ENCODE measurements at places on chromosomes 2 and 18.

- DNase-seq = no peak
Observed at GRCh38 chr2:72994282-72994990, 77.1 kb downstream of the SFXN5 start.

DNA sequence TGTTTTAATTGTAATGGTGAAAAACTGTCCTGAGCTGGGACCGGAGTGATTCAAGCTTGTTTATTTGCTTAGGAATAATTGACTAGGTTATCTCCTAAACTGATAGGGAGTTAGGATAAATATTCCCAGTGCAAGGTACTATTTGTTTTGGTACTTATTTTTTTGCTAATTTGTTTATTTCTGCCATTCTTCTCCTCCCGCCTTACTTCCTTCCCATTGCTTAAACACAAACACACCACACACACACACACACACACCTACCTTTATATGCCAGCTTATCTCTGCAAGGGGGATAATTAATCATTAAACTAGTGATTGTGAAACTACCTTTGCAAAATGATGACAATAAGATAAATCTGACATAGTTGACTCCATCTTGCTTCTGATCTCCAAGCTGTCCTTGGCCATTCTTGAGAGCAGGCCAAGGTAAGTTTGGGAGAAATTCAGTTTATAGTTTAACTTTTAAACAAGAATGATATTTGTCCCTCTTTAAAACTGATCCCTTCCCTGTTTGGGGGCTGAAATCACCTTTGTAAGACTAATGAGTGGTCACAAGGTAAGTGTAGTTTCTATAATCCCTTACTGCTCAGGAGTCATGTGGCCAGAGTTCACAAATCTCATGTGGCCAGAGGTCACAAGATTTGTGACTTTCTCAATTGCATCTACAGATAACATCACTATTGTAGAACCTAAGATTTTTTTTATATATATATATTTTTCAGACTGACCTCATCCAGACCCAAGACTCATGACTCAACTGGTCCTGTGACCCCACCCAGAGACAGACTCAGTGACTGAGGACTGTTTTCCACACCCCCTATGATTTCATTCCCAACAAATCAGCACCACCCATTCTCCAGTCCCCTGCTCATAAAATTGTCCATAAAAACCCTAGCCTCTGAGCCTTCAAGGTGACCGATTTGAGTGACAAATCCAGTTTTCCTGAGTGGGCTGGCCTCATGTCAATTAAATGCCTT, 83.1 kb upstream of the LRRTM4 start:
- DNase-seq = no peak

DNA sequence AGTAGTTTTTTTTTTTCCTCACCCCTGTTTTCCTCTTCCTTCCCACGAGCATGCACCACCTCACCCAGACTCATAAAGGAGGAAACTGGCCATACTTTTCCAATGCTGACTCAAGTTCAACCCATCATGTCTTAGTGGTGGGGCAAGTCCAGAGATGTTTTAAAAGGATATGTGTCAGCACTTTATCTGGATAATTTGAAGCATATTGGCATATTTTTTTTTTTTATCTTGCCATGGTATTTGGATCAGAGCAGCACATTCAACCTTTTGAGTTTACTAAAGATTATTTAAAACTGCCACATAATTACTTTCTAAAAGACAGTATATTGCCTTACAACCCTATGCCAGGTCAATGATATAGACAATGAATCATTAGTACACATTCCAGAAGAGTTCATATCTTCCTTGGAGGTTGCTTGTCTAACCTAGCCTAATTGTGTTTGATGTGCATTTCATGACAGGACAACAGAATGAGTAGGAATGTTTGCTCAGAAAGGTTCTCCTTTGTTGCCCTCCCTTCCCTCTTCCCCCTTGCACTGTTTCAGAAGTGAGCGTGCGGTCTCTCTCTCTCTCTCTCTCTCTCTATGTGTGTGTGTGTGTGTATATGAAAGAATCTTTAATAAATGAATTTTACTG, 950.7 kb upstream of the FAM98A start:
- DNase-seq = no peak

GRCh38 chr2:133012847-133013734, 343.1 kb upstream of the LYPD1 start:
- DNase-seq = no peak

DNA sequence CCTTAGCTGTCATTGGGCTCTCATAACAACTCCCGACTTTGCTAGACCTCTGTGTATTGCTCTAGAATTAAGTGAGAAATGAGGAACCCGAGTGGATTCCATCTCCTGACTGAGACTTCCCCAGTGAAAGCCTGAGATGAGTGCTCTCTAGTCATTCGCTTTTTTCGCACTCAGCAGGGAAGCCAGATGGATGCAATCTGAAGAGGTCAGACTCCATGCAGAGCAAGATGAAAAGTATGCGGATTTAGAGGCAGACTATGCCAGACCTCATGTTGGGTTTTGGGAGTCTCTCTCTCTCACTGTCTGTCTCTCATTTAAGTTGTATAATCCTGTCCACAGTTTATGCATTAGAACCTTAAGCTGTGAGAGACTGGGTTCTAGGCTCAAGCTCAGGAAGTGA, 88.6 kb downstream of the SLC5A7 start:
- no peak for DNase-seq

DNA sequence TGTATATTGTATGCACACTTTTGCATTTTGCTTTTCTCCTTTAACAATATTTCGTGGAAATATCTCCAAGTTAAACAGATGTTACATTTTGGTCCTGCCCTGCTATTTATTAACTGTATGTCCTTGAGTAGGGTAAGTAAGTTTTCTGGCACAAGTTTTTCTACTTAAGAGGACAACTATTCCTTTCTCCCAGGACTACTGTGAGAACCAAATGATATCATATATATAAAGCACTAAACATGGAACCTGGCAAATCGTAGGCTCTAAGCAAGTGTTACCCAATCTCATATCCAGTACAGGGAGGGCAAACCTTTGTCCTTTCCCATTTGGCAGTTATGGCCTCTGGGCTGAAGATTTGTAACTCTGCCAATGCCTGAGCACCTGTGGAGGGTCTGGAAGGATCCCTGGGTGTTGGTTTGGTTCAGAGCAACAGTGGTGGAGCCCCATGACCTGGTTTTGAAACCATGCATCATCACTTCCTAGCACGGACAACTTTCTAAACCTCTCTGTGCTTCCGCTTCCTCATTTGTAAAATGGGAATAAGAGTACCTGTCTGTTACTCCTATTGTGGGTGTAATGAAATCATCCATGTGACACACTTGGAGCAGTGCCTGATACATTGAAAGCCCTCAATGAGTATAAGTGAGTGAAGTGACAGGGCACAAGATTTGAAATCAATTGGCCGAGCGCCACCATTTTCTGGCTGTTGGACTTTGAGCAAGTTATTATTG, 28.3 kb upstream of the ICOS start:
- no peak for DNase-seq

DNA sequence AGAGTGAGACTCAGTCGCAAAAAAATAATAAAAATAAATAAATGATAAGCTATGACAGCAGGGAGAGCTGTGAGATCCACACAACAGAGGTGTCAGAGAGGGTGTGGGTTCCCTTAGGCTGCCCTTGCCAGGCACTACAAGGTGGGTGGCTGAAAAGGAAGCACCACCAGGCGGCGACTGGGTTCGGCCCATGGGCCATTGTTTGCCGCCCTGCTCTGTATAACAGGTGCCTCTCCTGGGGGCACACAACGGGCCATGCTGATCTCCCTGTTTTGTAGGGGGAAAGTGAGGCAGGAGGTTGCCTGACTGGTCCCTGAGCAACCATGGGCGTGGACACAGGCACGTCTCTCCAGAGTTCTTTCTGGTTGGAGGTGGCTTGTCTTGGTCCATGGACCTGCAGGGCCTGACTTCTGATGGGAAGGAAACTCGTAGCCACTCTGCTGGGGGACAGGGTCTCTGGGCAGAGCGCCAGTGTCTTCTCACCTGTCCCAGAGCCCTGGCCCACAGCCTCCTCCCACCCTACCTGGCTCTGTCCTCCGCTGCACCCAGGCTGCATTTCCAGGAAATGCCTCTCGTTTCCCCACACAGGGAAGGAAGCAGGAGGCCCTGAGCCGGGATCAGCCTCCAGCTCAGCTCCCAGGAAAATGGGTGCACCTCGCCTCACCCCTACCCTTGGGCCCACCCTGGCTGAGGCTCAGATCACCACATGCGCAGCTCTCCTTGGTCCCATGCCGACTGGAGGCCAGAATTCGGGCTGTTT, 109.6 kb upstream of the ODC1 start:
- no peak for DNase-seq

DNA sequence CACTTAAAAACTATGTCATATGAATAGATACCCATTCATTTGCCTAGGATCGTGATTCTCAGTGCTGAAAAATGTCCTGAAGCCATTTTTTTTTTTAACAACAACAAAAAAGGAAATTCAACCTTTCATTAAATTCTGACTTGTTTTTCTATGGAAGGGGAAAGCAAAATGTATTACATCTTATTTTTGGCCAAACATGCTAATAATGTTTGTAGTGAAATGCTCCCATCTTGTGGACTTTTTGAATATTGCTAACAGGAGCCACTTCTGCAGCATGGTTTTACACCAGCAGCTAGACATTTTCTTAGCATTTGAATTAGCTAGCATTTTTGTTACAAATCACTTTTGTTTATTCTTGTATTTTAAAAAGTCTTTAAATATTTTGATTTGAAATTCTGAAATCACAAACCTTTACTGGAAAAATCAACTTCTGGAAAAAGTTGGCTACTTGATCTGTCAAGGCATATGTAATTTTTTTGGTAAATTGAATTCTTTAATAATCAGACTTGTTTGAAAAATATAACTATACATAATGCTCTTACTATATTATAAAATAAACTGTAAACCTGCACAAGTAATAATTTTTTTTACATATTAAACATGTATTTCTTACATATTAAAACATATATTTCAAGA, 75.8 kb downstream of the KIDINS220 start:
- DNase-seq = no peak

DNA sequence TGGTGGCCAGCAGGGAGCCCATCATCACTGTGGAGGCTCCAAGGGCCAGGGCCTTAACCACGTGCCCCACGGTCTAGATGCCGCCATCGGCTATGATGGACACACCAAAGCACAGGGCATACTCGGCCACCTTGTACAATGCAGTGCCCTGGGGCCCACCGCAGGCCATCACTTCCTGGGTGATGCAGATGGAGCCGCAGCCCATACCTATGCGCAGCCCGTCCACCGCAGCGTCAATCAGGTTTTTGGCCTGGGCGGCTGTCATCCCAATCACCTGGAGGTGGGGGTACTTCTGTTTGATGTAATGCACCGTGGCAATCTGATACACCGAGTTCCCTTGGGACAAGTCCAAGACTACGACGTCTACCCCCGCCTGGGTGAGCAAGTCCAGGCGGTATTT, 153.3 kb upstream of the ZSWIM2 start:
- DNase-seq = no peak

- no peak for DNase-seq
Observed at GRCh38 chr2:46023165-46023854, 273.9 kb upstream of the EPAS1 start.

GRCh38 chr2:4967206-4967605, 725.0 kb upstream of the SOX11 start:
- DNase-seq = no peak

GRCh38 chr2:238240757-238241711, 1.2 kb upstream of the HES6 start:
- no peak for DNase-seq

- DNase-seq = no peak
Observed at GRCh38 chr2:3254442-3254941, 123.1 kb downstream of the EIPR1 start.

- DNase-seq = no peak
Observed at GRCh38 chr18:8911408-8912340, 190.8 kb upstream of the NDUFV2 start.

- no peak for DNase-seq
Observed at GRCh38 chr2:18268400-18268799, 292.1 kb downstream of the RDH14 start.

- DNase-seq = no peak
Observed at GRCh38 chr2:82656420-82656819, 1802.7 kb downstream of the SUCLG1 start.

DNA sequence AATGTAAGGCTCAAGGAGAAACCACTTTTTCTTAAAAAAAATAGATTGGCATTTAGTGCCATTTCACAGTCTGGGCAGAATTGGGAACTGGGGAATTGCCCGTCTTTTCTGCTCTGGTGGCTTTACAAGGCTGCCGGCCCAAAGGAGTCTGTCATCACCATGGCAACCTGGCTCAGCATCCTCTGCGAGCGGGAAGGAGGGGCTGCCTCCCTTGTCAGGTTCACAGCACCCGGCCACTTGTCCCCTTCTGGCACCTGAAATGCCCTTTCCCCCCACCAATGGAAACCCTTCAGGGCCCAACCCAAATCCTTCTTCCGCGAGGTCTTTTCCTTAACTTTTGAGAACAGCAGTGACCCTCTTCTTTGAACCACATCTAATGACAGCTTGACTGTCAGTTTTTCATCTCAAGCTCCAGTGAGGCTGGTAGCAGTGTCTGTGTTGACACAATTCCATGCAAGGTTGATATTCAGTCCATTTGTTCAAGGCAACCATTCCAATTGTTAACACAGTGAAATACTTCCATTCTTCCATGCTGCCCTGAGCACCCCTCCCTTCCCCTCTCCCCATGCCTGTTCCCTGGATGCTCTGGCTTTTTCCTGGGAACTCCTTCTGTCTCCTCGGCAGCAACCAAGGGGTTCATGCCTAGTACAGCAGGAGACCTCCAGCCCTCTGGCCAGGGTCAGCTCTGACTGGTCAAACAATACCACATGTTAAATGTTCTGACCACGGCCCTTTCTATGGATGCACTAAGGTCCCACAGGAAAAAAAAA, 79.6 kb downstream of the DNER start:
- DNase-seq = no peak

- DNase-seq = no peak
Observed at GRCh38 chr2:172137109-172137508, 34.4 kb upstream of the DLX2 start.

- no peak for DNase-seq
Observed at GRCh38 chr2:198028955-198029354, 224.6 kb downstream of the PLCL1 start.

DNA sequence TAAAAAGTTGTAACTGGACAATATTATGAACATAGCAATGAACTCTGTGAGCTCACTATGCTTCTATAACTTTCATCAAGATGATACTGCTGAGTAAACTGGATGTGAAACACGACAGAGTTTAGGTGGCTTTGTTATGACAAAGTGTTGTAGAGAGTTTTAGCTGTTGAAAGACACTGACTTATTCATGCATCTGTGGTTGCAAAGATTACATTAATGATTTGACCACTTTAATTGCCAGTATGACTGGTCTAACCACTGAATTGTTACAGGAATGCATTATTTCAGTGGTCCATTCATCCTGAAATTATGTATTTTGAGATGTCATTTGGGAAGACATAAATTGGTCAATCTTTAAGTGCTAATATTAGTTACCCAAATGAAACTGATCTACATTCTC, 117.9 kb downstream of the SPHKAP start:
- no peak for DNase-seq

GRCh38 chr2:160394153-160394552, 99.5 kb downstream of the RBMS1 start:
- DNase-seq = no peak

- no peak for DNase-seq
Observed at GRCh38 chr2:54977149-54977548, 73.1 kb downstream of the RTN4 start.

- no peak for DNase-seq
Observed at GRCh38 chr18:58322464-58322863, 278.4 kb downstream of the NEDD4L start.
